Naive thymus-derived CD8-positive, alpha-beta T cell (primary cell): ENCODE measurements at places on chromosomes 16 and 17. TPM values are rescaled to one million over a fixed set of nuclear protein-coding genes. Genes with fewer than 3 reads are reported as not detected.

Gene WRAP53
- 9.8 TPM for total RNA-seq

Gene IL34
- 0.36 TPM for total RNA-seq

Gene DPEP3
- 3.1 TPM for total RNA-seq

Gene SULT1A1
- total RNA-seq = 20.5 TPM

Gene CACNG1
- total RNA-seq = not detected

Gene TP53TG3C
- total RNA-seq = not detected

Gene CLEC18A
- total RNA-seq = 1.2 TPM

GRCh38 chr16:21684199-21684598 lies 20.4 kb downstream of the OTOA start:
- DNase-seq = peak; percentile 15

- DNase-seq = no peak
Observed at GRCh38 chr16:65116216-65116615, 5.6 kb downstream of the CDH11 start.

DNA sequence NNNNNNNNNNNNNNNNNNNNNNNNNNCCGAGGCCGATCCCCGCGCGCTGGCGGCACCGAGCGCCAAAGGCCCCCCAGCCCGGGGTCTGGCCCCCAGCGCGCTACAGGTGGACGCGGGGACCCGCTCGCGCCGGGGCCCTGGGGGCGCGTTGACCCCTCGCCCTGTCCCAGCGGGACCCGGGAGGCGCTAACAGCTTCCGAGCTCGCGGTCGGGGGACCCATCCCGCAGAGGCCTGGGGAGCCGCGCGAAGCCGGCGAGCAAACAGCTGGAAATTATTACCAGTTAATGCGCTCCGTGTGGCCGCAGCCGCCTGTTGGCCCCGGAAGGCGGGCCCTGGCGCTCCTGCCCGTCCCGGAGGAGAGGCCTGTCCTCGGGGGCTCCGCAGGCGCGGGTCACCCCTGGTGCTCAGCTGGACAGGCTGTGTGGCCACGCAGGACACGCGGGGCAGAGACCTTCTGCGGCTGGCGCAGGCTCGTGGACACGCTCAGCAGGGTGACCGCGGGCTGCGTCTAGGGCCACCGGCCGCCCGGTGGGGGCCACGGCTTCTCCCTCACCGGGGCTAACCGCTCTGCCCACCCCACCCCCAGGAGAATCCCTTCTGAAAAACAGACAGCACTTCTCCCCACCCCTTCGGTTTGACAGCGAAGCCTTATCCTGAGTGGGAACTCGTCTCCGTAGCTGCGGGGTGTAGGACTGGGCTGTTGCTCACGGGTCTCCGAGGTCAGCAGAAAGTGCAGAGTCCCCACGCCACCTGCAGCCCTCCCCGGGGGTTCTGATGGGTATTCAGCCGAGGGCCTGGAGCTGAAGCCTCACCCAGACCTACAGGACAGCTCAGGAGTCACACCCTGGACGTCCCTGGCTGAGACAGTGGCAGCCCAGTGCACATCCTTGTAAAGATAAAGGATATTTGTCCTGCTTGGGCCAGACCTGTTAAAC lies 138.7 kb upstream of the RPH3AL start:
- DNase-seq = no peak

DNA sequence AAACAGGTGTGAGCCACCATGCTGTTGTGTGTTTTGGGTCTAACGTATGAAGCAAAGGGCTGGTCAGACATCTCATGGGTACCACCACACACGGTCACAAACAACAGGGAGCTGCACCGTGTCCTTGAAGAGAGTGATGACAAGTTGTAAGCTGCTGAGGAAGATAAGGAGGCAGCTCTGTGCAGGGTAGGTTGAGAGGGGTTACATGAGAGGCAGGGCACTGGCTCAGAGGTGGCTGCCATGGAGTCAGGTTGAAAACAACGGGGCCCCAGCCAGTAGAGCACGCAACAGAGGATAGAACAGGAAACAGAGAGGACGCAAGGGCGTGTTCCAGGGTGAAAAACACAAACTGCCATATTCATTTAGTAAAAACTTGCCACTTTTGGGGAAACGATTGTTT lies 52.2 kb downstream of the TRARG1 start:
- DNase-seq = peak; percentile 42

GRCh38 chr16:67430977-67431774 lies at the start of gene HSD11B2:
HSD11B2 (plus strand) TSS chr16:67431121; CDS start chr16:67431249, 128 bp downstream.
- DNase-seq = no peak

- DNase-seq = no peak
Observed at GRCh38 chr16:28597692-28598261, 927 bp upstream of the SULT1A2 start.

DNA sequence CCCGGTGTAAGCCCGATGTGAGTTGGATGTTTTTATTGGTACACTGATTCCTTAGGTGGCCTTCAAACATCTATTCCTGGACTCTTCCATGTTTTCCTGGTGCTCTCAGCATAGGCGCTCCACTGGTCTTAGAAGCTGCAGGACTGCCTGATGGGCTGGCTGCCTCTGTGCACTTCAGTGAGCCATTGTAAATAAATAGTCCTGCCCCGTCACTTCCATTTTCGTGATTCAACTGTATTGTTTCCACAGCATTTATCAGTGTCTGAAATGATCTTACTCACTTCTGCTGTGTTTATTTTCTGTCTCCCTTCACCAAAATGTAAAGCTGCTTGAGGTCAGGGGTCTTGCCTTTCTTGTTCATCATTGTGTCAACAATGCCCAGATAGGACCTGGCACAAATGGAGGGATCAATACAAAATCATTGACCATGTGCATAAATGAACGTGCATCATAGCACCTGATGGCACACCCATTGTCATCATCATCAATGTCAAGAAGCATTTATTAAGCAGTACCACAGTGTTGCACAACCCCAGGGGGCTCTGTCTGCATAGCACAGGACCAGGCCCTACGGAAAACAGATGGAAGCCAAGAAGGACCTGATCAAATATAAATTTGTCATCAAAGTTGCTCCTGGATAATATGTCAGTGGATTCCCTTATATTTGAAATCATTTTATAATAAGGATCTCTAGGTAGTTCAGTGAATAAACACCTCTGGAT lies 66.6 kb upstream of the CPHXL start:
- DNase-seq = no peak

- no peak for DNase-seq
Observed at GRCh38 chr17:33234930-33235685, 58.0 kb downstream of the ASIC2 start.

DNA sequence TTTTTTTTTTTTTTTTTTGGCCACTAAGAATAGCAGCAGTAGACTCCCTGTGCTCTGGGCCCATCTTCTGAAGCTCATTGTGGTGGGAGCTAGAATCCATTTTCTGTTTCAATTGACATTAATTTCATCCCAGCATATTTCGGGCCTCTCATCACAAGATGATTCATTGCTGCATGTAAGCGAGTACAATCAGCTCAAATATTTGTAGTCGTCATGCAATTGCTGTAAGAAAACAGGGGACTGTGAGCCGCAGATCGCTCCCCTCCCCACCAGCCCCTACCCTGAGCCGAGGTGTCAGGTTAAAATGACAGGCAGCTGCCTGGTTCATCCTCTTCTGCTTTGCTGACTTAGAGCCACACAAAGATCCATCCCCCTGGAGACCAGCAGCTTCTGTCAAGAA lies 358.8 kb upstream of the CDH5 start:
- DNase-seq = no peak

GRCh38 chr16:75043175-75043895 lies 44.5 kb downstream of the ZNRF1 start:
- no peak for DNase-seq

DNA sequence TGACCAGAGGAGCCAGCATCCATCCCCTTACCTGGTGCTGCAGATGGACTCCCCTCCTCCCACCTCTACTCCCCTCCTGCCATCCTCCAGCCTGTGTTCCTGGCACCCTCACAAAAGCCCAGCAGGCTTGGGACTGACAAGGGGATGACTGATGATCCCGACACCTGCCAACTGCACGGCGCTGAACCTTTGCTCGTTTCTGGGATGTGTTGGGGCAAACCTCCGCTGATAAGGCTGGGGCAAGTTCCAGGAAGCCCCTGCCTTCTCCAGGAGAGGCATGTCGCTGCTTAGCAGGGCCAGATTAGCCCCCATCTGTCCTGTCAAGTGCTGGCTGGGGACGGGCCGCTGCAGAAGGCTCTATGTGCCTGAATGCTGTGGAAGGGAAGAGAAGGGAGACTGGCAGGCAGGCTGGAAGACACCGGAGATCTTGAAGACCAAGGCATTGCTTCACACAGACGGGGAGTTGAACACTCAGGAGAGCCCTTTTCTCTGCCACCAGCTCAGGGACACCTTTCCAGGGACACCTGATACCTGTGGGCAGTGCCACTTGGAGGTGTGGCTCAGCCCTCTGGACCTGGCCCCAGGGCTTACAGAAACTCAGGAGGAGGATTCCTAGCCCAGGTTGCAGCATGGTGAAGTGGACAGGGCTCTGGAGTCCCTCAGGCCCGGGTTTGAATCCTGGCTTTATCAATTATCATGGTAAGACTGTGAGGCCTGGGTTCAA lies 973 bp upstream of the KRT15 start:
- DNase-seq = no peak

- no peak for DNase-seq
Observed at GRCh38 chr17:79239205-79239604, 164.6 kb downstream of the ENGASE start.

DNA sequence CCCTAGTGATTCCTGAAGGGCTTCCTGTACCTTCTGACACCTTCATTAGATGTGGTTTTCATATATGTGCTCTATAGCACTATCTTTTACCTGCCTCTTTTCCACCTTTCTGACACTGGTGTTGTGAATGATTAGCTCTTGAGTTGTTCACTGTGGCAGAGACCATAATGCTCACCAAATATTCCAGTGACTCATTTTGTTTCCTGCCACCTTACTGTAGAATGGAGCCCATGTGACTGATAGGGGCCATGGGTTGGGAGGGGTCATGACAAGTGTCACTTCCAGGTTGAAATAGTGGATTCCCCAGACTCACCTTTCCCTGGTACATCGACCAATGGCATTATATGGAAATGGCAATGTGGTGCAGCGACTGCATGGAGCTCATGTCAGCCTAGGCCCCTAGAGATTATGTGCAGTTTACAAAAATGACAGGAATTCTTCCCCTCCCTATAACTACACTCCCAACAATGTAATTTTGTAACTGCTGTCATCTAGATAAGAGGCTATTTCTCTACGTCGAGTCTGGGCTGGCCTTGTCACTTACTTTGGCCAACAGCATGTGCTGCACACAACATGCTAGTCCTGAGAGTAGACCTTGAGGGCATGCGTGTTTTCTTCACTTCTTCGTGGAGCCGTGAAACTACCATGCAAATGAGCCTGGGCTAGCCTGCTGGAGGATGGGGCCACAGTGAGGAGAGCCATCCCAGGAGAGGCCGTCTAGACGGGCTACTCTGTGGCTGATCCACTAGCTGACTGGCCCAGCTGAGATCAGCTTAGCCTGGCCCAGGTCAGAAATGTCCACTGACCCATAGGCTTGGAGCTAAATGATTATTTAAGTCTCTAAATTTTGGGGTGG lies 409.5 kb downstream of the CA10 start:
- DNase-seq = no peak

DNA sequence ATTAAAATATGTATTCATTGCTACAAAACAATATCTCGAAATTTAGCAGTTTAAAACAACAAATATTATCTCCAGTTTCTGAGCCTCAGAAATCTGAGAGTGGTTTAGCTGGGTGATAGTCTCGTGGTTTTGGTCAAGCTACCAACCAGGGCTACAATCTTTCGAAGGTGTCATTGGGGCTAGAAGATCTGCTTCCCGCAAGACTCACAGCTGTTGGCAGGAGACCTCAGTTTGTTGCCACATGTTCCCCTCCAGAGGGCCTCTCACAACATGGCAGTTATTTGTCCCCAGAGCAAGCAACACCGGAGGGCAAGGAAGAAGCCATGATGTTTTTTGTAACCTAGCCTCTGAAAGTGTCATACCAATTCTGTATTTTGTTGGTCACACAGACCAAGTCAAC lies 12.0 kb upstream of the BCAS3 start:
- DNase-seq = no peak

DNA sequence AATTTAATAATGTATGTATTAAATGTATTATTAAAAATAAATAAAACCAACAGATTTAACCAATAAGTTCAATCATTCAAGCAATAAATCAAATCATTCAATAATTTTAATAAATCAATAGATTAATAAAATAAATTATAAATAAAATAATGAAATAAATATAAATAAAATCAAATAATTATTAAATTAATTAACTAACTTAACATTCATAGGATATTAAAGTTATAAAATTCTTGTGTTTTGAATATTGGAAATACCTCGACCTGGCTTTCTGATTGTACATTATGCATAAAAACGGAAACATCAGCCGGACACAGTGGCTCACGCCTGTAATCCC lies 182.2 kb downstream of the BANP start:
- no peak for DNase-seq

- no peak for DNase-seq
Observed at GRCh38 chr17:77366206-77366557, 225.4 kb downstream of the SEC14L1 start.

- peak; percentile 67 for DNase-seq
Observed at GRCh38 chr16:57134982-57135381, 42.6 kb downstream of the CPNE2 start.
